ENCODE measurements at places on chromosomes 5 and 9. TPM values are rescaled to one million over a fixed set of nuclear protein-coding genes. Genes with fewer than 3 reads are reported as not detected.

The GDNF gene
- not detected for total RNA-seq

The MARVELD2 gene
- total RNA-seq: 0.18 TPM

The SPATA31D4 gene
- not detected for total RNA-seq

The MLANA gene
- not detected for total RNA-seq
